ENCODE measurements at places on chromosomes 1 and 21.

GRCh38 chr1:45012639-45013278, 705 bp downstream of the UROD start:
- DNase-seq = peak; percentile 74

DNA sequence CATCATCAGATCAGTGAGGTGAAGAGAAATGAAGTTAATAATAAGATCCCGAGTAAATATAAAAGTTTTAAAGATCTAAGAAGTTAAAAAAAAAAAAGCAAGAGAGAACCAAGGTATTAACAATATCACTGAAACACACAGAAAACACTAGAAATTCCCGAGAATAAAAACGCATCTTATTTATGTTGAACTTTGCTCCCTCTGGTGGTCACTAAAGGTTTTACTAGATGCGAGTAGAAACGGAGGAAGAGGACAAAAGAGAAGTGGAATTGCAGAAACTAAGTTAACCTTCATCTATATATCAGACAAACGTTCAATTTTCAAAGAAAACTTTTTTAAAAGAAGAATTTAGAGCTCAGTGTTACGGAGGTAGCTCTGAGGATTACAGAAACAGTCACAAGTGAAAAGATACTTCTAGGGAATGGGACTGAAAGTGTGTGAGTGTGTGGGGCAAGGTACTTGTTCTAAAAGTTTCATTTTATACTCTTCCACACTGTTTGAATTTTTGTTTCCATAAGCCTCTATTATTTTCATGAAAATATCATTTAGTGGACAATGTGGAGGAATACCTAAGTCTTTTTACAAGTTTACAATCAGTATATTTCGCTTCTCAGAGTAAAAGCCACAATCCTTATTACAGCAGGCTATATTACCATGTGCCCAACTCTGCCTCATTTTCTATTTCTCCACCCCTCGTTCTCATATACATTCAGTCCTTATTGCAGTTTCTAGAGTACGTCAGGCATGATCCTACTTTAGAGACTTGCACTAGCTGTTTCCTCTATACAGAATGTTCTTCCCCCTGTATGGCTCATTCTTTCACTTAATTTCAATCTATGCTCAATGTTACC, 19.7 kb downstream of the ACBD6 start:
- no peak for DNase-seq

- peak; percentile 86 for DNase-seq
Measured at GRCh38 chr1:55021942-55022546, 17.3 kb upstream of the PCSK9 start.

DNA sequence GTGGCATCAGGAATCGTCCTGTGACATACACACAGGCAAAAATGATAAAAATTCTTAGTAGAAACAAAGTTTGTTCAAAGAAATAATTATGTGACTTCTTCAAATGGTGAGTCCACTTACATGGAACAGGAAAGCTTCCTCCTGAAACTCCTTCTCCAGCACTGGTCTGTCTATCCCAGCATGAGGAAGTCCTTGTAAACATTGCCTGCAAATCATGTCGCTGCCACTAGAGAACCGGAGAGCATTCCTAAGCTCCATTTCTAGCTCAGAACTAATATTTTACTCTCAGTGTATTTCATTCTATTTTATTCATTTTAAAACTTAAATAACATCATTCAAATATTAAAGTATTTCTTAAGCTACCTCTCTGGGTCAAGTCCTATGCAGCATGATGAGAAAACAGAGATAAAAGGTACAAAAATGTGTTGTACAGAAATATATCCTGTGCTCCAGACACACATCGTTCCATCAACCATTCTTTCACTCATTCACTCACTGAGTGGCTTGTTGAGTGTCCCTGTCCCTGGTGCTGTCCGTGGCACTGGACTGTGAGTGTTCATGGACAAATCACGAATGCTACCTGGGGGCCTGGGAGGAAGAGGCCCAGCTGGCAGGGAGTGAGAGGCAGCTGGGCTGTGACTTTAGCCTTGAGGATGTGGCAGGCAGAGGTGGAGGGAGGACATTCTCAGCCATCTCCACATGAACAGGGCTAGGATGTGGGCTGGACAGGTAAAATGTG, 10.0 kb downstream of the CYP4A22 start:
- DNase-seq = no peak

GRCh38 chr1:40363721-40364120, 9.8 kb upstream of the SMAP2 start:
- no peak for DNase-seq

- DNase-seq = no peak
Measured at GRCh38 chr1:77051425-77051824, 167.8 kb downstream of the PIGK start.

- DNase-seq = no peak
Measured at GRCh38 chr1:12488666-12489354, 129.2 kb downstream of the DHRS3 start.

GRCh38 chr1:51669272-51669671, 52.4 kb downstream of the OSBPL9 start:
- DNase-seq = no peak

DNA sequence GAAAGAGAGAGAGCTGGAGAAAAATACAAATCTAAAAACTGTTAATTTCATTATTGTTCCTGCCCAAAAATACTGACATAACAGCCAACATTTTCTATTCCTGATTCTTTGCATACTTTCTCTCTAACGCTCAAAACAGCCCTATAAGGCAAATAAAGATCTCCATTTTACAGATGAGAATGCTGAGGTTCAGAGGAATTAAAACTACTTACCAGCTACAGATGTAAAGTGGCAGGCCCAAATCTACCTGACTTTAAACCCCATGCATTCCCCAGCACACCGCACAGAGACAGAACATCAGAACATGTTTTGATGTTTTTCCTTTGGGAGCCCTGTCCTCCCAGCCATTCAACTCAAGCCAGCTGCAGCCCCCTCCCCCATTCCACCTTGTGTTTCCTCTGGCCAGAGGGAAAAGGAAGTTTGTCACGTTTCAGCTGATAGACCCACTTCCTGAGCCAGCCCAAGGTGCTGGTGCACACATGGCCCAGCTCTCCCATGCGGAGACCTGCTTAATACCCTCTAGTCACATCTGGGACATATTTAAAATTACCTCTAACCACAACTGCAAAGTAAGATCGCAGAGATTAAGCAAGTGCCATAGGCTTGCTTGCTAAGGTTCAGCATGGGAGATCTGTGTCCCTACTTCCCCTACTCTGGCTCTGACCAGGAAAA, 133.1 kb upstream of the NFIA start:
- DNase-seq = no peak

DNA sequence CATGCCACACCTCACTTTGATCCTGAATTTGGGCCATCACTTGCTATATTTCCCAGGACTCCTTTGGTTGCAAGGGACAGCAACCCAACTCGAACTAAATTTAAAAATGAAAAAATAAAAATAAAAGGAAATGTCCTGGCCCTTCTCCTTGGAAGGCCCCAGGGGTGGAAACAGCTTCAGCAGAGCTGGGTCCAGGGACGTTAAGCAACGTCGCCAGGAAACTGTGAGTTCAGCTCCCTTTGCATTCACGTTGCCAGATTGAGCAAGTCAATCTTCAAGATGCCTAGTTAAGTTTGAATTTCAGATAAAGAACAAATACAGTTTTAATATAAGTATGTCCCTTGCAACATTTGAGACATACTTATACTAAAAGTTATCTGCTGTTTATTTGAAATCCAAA, 14.6 kb upstream of the SPSB1 start:
- no peak for DNase-seq

DNA sequence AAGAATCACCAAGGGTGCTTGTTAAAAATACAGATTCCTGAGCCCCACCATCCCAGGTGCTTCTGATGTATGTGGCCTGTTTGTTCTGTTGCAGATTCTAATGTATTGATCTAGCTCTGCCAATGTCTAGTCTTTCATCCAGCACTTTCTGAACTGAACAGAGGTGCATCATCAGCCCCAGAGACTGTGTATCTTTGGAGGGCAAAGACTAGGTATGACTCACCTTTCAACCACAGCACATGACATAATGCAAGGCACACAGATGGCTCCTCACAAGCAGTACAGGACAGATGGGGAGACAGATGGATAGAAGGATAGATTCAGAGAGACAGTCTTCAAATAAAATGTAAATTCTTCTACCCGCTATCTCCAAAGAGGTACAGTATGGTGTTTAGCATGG, 32.3 kb downstream of the CD58 start:
- no peak for DNase-seq

GRCh38 chr1:4586611-4587160, 67.7 kb upstream of the AJAP1 start:
- no peak for DNase-seq

GRCh38 chr21:23801292-23801691, 1806.0 kb downstream of the MRPL39 start:
- DNase-seq = no peak

GRCh38 chr1:194045416-194045815, 859.0 kb upstream of the B3GALT2 start:
- no peak for DNase-seq

DNA sequence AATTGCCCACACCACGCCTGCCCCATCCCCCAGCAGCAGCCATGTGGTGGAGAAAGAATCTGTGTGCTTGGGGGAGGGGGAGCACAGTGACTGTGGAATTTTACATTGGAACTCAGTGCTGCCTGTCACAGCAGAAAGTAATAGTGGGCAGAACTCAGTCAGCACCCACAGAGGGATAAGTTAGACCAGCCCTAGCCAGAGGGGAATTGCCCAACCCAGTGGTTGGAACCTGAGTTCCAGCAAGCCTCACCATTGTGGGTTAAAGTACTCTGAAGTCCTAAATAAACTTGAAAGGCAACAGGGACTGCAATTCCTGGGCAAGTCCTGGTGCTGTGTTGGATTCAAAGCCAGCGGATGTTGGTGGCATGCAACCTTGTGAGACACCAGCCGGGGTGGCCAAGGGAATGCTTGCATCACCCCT, 88.8 kb downstream of the MRPL39 start:
- no peak for DNase-seq

- no peak for DNase-seq
Measured at GRCh38 chr1:218382261-218382660, 37.1 kb downstream of the TGFB2 start.

GRCh38 chr1:55626326-55626725, 411.2 kb upstream of the USP24 start:
- DNase-seq = no peak

DNA sequence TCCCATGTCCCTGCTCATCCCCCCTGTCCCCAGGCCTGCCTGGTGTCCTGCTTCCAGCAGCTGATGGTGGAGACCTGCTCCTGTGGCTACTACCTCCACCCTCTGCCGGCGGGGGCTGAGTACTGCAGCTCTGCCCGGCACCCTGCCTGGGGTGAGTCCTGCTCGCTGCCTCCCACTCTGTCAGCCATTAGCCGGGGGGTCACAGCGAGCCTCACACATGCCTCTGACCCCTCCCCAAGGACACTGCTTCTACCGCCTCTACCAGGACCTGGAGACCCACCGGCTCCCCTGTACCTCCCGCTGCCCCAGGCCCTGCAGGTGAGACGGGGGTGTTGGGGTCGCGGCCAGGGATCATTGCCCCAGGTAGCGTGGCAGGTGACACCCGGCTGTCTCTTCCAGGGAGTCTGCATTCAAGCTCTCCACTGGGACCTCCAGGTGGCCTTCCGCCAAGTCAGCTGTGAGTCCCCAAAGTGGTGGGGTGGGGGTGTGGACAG, 10.0 kb downstream of the SCNN1D start:
- peak; percentile 80 for DNase-seq

DNA sequence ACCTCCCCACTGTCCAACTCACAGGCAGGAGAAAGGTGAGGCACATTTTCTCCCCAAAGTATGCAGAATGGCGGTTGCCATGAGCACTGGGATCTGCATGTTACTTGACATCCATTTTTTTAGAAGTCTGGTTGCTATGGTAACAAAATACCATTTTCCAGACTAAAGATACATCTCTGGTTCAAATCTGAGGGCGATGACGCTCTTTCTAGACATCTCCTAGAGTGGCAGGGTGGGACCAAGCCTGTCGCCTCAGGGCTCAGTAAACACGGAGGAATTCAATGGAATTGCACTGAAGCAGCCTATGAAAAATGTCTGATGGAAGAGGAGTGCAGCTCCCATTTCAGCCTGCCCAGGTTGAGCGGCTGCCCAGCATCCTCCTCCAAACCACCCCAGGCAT, 21.5 kb upstream of the FAM43B start:
- DNase-seq = no peak

DNA sequence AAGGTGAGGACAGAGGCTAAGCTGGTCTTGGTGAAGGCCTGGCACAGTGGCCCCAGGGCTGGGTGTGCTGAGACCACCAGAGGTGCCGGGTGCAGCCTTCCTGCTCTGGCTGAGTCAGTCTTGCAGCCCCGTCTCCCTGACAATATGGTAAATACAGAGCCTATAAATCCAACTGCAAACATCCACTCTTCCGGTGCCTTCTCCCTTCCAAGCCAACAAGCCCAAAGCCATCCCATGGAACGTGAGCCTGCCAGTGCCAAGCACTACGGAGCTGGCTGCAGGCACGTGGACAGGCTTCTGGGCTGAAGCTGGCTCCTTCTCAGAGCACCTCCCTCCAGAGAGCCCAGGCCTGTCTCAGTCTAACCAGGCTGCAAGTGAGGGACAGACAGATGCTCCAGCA, 70.0 kb downstream of the TRABD2B start:
- DNase-seq = no peak

DNA sequence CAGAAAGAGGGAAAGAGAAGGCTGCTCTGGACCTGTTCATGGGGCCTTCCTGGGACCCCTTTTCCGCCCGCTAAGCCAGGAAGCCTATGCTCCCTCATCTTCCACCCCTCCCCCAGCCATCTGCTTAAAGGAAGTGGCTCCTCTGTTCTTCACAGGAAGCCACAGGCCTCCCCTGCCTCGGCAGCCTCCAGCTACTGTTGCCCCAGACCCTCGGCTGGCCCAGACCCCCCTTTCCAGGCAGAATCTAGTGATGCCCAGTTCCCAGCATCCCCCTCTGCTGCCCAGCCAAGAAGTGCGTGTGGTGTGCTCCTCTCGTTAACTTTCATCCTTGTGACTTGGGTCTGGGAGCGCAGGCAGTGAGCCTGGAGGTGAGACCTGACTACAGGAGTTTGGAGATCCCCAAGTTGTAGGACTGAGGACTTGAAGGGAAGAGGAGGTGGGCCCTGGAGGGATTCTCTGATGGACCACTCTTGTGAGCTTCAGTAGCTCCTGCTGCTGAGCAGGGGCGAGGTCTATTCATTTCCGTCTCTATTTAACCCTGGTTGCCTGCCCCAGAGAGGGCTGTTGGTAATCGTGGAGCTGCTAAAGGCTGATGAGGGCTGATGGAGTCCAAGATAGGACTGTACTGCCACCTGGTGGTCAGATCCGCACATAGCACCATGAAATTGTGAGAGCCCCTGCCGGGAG, 9.1 kb downstream of the IFI6 start:
- peak; percentile 99 for DNase-seq

- no peak for DNase-seq
Measured at GRCh38 chr1:3819771-3820200, 23.5 kb upstream of the LRRC47 start.

GRCh38 chr1:28437924-28438699, 67.7 kb upstream of the RCC1 start:
- DNase-seq = no peak

DNA sequence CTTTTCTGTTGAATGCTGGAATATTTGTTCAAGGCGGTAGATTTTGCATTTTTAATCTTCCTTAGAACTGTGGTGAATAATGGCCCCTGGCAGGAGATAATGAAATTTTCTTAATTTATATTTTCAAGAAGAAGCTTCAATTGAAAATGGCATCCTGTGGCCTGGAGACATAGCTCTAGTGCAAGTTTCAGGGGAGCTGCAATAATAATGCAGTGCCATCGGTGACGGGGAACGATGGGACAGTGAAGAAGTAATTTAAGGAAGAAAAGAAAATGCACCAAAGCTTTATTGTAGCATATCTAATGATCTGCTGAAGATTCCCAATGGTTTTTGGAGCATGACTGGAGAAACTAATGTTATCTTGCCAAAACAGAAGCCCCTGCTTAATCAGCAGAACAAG, 128.4 kb downstream of the ADGRL2 start:
- no peak for DNase-seq

GRCh38 chr1:159307346-159308020, 5.3 kb downstream of the FCER1A start:
- no peak for DNase-seq

Measured in activated CD8-positive, alpha-beta memory T cell treated with anti-CD3 and anti-CD28 coated beads for 24 hours (primary cell).